Stimulated activated CD4-positive, alpha-beta T cell treated with anti-CD3 and anti-CD28 coated beads, Interleukin-1b, Interleukin-23, amount 100 ng/mL, for 4 hours (primary cell): ENCODE measurements at places on chromosomes 11 and 22.

- no peak for DNase-seq
Measured at GRCh38 chr11:21631991-21632390, 560.9 kb upstream of the ANO5 start.

DNA sequence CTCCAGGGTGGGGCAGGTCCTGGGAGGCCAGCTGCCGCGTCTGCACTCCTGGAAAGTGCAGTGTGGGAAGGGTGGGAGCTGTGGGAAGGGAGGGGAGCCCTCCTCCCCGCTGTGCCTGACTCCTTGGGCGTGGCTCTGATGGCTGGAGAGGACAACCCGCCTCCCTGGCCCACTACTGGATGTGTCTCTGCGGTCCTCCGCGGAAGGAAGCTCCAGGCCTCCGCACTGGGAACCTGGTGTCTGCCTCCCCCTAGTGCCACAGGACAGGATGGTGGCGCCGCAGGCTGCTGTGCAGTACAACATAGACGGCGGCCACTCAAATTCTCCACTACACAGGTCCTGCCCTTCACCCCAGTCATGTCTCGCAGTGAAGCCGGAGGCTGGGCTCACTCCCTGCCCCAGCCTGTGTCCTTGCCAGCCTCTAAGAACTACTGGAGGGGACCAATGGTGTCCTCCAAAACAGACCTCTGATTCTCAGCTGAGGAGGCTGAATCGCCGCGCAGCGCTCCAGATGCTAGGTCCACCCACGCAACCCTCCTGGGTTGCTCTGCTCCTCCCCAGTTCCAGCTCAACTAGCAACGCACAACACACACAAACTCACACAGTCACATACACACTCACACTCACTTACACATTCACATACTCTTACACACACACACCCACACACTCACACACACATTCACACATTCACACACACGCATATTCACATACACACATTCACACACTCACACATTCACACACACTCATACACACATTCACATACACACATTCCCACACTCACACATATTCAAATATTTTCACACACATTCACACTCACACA lies 12.4 kb upstream of the DSCAML1 start:
- DNase-seq: no peak

- no peak for DNase-seq
Measured at GRCh38 chr11:18713646-18714442, 12.1 kb downstream of the IGSF22 start.

GRCh38 chr11:26332572-26332915 lies 614 bp downstream of the ANO3 start:
- no peak for DNase-seq

DNA sequence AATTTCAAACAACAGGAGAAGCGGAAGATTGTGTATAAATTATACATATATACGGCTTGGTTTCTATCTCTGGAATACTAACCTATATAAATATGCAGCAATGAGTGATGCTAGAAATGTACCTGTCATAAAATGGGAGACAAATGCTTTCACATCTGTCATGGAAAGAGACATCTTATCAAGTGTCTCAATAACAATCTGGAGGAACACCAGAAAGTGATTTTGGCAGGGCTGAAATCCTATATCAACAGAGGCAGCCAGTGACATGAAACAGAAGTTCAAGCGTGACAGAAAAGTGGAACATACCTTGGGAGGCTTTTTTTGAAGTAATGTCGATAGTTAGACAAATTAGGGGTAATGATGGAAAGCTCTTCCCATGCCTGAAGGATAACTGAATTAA lies 834.6 kb downstream of the JRKL start:
- DNase-seq: no peak

DNA sequence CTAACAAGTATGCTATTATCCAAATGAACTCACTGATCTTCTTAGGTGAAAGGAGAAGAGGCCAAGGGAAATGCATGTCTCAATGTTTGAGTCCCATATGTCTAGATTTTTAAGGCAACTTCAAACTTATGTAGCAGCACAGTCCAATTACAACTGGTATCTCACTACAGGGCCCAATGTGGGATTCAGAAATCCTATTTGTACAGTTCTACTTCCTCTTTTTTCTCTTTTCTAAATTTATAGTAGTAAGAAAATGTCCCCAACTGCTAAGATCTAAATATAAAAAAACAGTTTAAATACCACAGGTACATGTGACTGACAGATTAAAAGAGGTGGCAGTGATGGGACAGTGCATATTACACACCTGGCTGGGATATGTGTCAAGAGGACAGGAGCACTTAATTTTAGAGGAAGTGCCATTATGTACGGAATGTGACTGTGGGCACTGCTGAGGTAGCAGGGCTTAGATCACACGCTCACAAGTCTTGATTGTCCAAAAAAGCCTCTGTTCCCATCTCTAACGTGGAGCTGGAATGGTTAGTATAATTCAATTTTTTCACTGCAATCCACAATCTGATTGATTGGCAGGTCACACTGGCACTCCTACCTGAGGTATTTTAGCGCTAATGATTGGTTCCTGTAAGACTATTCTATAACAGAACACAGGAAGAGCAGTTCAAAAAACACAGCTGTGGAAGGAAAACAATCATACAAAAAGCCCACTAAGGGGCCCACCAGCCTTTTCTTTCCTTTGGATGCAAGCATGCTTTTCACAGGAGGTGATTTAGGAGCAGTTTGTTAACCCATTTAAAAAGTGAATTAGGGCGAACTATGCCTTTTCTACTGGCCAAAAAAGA lies 34.6 kb downstream of the APOL5 start:
- no peak for DNase-seq

DNA sequence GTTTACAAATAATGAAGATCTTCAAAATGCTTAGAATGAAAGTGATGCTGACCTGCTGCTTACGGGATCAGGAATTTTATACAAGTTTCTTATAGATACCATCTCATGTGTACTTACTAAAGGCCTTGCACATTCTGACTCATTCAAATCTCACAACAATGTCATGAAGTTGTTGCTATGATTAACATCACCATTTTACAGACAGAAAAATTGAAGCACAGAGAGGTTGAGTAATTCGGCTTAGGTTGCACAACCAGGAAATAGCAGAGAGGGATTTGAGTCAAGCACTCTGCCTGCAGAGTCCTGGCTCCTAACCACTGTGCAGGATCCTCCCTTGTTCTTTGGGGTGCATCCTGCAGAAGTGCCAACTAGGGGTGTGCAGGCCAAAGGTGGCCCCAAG lies 471.9 kb downstream of the MIAT start:
- no peak for DNase-seq
